ENCODE measurements at places on chromosomes 3 and 15.

GRCh38 chr3:8574040-8574669, 70.4 kb downstream of the SSUH2 start:
- DNase-seq, result no peak

DNA sequence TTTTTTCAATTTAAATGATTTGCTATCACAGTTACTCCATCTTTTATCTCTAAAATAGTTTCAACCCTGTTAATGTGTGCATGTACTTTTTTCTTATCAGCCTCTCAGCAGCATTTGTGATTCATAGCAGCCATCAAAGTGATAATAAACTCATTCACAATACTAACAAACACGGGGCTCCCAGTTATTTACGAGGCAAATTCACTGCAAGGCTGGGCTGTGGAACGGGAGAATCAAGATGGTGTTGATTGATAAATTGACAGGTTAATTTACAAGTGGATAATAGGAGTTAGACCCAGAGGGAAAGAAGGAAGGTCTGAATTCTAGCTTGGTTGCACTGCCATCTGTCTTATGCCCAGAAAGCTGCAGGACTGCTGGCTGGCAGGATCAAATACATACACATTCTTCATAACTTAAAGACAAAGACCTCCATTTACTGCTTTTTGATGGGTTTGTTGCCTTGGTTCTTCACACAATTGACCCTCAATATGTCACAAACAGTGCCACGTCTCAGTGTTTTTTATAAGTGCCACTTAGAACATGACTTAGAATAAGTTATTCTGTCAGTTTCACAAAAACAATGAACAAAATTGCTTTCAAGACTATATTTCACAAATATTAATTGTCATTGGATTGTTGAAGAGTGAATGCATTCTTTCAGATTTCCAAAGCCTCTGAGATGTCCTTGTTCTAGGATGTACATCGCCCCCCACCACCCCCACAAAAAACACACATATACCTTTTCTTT, 562.8 kb downstream of the NR2F2 start:
- DNase-seq, result no peak

DNA sequence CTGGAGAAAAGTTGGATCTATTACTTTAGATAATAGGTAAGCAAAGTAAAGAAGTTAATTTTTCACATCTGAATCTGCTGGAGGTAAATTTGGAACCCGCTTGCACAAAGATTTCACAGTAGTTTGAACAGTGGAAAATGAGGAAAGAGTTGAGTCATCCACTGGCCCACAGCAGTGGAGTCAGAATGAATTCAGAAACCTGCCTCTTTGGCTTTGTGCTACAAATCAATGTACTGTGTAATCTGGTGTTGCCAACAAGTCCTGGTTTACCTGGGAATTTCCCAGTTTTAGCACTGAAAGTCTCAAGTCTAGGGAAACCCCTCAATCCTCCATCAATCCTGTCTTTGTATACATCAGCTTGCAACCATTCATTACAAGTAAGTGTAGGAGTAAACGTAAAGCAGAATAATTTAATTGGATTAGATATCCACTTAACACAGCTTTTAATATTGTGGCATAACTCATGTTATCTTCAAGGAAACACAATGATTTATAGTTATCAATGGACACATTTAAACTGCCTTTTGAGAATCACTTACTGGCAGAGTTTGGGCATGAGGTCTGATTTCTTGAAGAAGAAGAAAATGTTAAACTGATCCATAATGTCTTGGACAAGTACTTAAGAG, 100.6 kb downstream of the DCLK3 start:
- DNase-seq, result no peak

GRCh38 chr3:89372456-89372855, 265.0 kb downstream of the EPHA3 start:
- no peak for DNase-seq

DNA sequence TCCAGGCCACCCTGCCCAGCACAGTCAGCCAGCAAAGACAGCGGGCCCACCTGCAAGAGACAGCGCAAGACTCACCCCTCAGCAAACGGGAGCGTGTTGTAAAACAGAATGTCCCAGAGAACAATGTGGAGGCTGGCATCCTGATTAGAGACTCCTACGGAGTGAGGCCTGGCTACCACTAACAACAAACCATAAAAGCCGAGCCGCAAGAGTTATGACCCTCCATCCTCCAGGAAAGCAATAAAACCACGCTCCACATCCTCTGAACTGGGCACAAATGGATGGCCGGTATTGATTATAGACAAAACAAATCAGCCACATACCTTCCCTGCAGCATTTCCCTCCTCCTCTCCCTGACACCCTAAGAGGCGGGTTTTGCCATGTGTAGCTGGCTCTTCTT, 75.8 kb upstream of the LIPC start:
- DNase-seq, result no peak

- no peak for DNase-seq
These were observed 73.1 kb upstream of the TSPAN3 start for GRCh38 chr15:77144026-77144425.

DNA sequence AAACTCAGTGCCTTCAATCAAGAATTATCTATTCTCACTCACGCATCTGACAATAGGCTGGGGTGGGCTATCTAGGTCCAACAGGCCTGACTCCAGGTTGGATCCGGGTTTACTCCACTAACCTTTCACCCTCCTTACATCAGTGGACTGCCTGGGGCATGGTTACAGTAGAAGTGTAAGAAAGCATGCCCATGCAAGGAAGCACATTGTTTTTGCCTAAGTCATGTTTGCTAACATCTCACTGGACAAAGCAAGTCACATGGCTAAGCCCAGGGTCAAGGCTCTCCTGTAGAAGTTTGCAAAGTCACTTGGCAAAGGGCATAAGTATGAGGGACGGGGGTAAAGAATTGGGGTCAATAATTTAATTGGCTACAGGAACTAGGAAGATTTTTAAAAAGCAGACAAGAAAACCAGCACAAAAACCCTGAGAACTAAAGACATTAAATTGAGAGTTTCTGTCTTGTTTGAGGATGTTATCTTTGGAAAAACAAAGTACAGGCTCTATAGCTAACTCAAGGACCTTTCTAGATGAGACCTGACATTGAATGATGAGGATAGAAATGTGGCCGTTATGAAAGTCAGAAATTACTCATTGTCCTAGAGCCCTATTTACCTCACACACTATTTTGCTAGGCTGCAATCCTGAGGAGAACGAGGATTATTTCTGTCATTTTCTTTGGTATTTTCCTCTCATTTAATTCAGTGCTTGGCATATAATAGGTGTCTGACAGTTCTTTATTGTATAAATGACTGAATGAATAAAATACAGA, 214.2 kb downstream of the IL20RB start:
- no peak for DNase-seq

GRCh38 chr15:70559265-70560239, 203.8 kb downstream of the UACA start:
- peak; percentile 69 for DNase-seq

DNA sequence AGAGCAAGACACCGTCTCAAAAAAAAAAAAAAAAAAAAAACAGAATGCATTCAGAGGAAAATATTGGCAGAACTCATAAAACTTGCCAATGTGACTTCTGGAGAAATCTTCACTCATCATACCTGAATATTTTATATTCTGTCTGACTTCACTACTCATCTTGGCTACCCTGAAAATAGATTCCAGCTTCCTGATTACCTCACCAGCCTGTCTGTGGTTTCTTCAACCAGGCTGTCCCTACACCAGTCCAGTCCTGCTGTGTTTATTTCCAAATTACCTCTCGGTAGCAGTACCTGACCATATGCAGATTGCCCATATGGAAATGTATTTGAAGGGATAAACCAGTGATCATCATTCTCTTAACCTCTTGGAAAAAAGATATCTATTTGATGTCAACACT, 9.3 kb upstream of the P3H2 start:
- no peak for DNase-seq

GRCh38 chr3:33636125-33636850, 81.8 kb downstream of the CLASP2 start:
- peak; percentile 43 for DNase-seq

GRCh38 chr15:79399606-79400005, 32.5 kb upstream of the MINAR1 start:
- DNase-seq, result no peak

- no peak for DNase-seq
These were observed 65.9 kb upstream of the PAQR5 start for GRCh38 chr15:69232765-69233164.

GRCh38 chr3:177050501-177051237, 146.6 kb downstream of the TBL1XR1 start:
- DNase-seq, result peak; percentile 70

DNA sequence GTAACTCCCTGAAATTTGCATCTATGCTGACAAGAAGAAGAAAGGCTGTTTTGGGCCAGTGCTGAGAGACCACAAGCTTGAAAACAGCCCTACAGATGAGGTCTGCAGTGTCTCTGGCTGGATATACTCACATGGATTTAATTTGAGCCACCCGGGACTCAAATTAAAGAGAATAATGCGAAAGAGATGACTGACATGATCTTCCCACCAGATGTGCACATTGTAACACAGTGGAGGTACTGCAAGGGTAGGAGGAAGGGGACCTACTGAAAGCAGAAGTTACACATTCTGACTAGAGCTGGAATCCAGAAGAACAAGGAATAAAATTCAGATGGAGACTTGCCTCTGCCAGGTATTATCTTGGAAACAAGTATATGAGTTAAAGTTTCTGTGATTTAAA, 728.3 kb upstream of the SGO1 start:
- no peak for DNase-seq

GRCh38 chr3:42632146-42632545, 21.4 kb upstream of the ZBTB47 start:
- no peak for DNase-seq

DNA sequence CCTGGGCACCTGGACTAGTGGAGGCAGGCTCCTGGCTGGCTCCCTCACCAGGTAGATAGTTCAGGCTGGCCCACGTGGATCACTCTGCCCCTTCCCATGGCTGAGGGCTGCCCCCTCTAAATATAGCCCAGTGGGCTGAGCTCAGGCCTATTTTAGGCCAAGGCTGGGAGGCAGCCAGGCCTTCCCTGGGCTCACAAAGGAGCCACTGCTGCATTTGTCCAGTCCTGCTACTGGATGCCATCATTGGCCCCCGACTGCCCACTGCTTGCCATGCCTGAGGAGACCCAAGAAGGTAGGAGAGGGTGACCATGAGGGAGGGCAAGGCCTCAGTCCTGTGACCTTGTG, at the start of gene LSMEM2:
Gene LSMEM2, plus strand, starts transcription at position 208 of the 345 bp plus-strand sequence. Its CDS starts 27 bp downstream, at position 235.
- no peak for DNase-seq

GRCh38 chr15:50365971-50366370, 11.0 kb upstream of the GABPB1 start:
- DNase-seq, result no peak

GRCh38 chr3:14440531-14441239, 38.3 kb downstream of the SLC6A6 start:
- no peak for DNase-seq

GRCh38 chr15:51793521-51794305, 35.7 kb upstream of the TMOD3 start:
- no peak for DNase-seq

DNA sequence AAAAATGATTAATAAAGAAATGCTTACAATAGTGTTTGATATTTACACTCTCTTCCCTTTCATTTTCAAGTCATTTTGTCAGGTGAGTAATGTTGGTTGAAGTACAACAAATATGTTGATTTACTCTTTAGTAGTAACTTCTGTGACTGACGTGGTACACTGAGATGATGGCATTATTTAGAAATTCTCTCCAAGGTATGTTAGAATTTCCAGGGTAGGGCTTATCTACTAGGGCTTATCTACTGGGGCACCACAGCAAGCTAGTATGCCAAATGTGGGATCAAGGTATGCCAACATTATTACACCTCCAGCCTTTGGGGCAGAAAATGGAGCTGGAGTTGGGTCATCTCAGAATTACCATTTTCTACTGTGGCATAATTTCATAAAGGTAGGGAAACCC, 157.4 kb upstream of the AGTR1 start:
- no peak for DNase-seq

- no peak for DNase-seq
These were observed 5.2 kb upstream of the MPI start for GRCh38 chr15:74884428-74885223.

DNA sequence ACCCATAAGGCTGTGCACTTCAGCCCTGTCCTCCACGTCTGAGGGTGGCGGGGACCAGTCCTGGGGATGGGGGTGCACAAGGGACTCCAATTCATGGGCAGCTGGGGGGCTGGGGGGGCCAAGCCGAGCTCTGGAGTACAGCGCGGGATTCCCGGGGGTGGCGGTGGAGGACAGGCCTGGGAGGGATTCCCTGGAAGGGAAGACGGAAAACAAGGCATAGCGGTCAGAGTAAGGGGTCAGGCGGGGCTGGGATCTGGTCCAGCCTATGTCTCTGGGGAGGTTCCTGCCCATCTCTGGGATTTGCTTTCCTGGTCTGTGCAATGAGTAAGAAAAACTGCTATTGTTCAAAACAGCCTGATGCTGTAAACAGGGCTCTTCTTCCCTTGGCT, 8.1 kb upstream of the IGDCC3 start:
- no peak for DNase-seq

DNA sequence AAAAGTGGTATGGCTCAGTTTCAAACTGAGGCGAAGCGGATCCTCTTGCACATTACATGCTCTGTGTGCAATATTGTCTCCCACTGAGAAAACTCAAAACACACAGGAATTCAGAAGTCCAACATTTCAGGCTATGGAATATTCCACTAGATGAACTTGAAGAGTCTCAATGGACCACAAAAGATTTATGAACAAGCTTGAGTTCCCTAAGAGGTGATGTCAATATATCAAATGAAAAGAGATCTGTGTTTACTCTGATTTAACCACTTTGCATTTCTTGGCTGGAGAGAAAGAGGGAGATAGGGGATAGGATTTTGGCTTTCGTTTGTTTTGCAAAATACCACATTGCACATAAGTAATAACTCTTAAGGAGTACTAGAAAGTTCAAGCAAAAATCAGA, 20.3 kb downstream of the PDZRN3 start:
- DNase-seq, result no peak

- DNase-seq, result no peak
These were observed 244.7 kb upstream of the ST8SIA2 start for GRCh38 chr15:92149029-92149428.

GRCh38 chr3:31766669-31767068, 214.4 kb downstream of the OSBPL10 start:
- no peak for DNase-seq

DNA sequence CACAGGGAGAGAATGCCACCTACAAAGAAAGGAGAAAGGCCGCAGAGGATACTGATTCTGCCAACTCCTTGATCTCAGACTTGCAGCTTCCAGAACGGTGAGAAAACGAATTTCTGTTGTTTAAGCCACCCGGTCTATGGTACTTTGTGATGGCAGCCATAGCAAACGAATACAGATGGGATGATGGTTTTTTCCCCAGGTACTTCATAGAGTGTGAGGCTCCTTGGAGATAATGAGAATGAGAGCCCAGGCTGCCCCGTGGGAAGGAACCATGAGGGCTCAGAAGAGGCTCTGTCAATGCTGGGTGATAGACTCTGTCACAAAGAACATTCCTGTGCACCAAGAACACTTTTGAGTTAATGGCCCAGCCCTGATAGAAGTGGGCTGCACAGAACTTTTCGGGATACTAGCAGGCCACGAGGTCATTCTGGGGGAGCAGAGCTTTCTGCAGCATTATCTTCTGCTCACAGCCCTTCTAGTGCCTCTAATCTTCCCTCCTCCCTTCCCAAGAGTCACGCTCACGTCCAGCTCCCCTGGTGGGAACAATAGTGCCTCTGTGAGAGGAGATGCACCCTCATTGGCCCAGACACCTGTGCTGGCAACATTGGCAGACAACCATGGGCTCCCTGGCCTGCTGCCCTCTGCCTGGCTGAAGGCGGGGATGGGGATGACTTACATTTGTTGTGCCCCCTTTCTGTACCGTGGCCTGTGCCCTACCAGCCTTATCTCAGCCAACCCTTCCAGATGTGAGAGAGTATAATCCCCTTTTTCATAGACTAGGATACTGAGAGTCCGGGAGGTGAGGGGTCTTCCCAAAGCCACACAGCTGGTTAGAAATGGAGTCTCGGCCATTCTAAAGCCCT, 5.2 kb upstream of the RLBP1 start:
- no peak for DNase-seq

- no peak for DNase-seq
These were observed 147.2 kb downstream of the FNDC3B start for GRCh38 chr3:172186607-172187006.
